CD4-positive, alpha-beta T cell (primary cell): ENCODE measurements at places on chromosomes 16 and 17. TPM values are rescaled to one million over a fixed set of nuclear protein-coding genes. Genes with fewer than 3 reads are reported as not detected.

DNA sequence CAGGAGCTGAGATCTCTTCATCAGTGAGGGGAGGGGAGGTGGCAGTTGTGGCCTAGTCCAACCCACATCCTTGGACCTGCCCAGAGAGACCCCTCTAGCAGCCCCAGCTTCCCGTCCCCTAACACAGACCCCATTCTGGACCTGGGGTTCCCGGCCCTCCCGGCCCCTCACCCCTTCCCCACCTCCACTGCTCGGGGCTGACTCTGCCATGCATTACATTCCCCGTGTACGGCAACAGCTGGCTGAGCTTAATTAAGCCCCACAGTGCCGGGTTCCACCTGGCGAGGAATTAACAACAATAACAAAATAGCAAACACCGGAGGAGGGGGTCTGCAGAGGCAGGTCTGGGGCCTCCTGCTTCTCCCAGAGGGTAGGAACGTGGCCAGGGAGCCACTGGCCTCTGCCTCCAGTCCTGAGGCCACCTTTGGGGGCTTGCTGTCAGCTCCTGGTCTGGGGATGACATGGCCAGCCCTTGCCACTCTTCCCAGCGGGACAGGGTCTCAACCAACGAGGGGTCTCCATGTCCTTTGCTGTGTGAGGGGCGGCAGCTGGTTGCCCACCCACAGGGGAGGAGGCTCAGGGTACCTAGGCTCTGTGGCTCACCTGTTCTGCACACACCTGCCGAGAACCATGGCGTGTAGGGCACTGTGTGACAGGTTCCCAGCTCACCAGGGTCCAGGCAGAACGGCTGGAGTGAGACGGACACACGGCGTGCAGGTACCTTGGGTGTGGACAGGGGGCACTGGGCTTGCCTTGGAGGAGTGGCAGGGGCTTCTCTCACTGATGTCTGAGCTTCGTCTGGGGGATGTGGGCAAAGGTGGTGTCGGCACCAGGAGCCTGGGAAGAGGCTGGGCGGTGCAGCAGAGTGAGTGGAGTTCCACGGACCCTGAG lies 46.9 kb upstream of the CBFA2T3 start:
- H3K27ac ChIP-seq, result no peak overlapping the region
- DNase-seq, result no peak
- H3K4me1 ChIP-seq, result peaks cover 13% of the 10 kb centered on the region
- no peaks in the 10 kb centered on the region for H3K27me3 ChIP-seq

- no peak overlapping the region for H3K4me3 ChIP-seq
- no peak for DNase-seq
- H3K36me3 ChIP-seq, result peaks cover 55% of the 10 kb centered on the region
- no peak overlapping the region for H3K27ac ChIP-seq
- peaks cover 4% of the 10 kb centered on the region for H3K4me1 ChIP-seq
Observed at GRCh38 chr17:47164263-47164662, 24.8 kb downstream of the CDC27 start.

GRCh38 chr17:4152471-4152870 lies 9.5 kb downstream of the CYB5D2 start:
- peaks cover 5% of the 10 kb centered on the region for H3K4me1 ChIP-seq
- H3K27me3 ChIP-seq, result no peaks in the 10 kb centered on the region
- peaks cover 36% of the 10 kb centered on the region for H3K36me3 ChIP-seq
- DNase-seq, result no peak
- no peak overlapping the region for H3K27ac ChIP-seq

The KRT12 gene
- not detected for total RNA-seq

The CHST5 gene
- not detected for total RNA-seq
